ENCODE measurements at places on chromosomes 1 and 21.

GRCh38 chr1:241730031-241730430, 78.0 kb downstream of the WDR64 start:
- no peak for DNase-seq

- no peak for DNase-seq
Observed at GRCh38 chr1:158153746-158154444, 26.8 kb upstream of the CD1D start.

- no peak for DNase-seq
Observed at GRCh38 chr1:84611091-84611490, 36.9 kb upstream of the CTBS start.

DNA sequence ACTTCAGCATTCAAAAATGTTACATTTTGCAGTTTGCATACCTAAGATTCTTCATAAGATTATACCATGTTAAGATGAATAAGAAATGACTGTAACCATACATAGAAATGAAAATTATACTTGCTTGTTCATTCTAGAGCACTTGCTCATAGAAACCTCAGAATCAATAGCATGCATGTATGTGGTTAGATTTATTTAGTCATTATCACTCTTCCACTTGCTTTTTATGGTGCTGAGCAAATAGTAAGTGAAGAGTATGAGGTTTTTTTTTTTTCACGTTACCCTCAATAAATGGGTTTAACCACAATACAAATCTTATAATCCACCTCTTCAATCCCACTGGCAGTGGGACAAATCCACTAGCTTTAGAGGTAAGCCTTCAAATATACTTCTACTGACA, 84.7 kb downstream of the LRRC53 start:
- no peak for DNase-seq

GRCh38 chr1:222443566-222443965, 104.3 kb downstream of the HHIPL2 start:
- DNase-seq, result no peak

DNA sequence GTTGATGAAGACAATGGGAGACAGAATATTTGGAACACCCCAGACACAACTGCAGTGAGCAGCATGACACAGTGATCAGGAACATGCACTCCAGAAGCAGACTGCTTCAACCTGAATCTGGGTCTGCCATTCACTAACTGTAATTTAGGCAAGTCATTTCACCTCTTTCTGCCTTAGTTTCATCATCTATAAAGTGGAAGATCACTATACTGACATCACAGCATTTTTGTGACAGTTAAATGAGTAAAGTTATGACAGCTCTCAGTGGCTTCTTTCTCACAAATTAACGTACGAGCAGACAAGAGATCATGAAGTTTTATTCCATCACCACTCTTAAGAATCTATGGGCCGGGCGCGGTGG, 14.3 kb downstream of the LRRC41 start:
- no peak for DNase-seq

DNA sequence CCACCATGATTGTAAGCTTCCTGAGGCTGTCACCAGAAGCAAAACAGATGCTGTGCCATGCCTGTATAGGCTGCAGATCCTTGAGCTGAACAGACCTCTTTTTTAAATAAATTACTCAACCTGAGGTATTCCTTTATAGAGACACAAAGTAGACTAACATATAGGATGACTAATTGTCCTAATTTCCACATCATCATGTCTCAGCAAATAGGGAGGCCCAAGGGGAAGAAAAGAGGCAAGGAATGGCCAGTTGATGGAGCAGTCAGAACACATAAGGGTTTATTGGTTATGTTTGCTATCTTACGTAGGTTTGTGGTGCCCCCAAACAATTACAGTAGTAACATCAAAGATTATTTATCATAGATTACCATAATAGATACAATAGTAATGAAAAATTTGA, 126.2 kb downstream of the RASAL2 start:
- no peak for DNase-seq

GRCh38 chr1:211370669-211371068, 44.0 kb downstream of the TRAF5 start:
- no peak for DNase-seq

- no peak for DNase-seq
Observed at GRCh38 chr1:24705260-24706073, 39.8 kb upstream of the CLIC4 start.

DNA sequence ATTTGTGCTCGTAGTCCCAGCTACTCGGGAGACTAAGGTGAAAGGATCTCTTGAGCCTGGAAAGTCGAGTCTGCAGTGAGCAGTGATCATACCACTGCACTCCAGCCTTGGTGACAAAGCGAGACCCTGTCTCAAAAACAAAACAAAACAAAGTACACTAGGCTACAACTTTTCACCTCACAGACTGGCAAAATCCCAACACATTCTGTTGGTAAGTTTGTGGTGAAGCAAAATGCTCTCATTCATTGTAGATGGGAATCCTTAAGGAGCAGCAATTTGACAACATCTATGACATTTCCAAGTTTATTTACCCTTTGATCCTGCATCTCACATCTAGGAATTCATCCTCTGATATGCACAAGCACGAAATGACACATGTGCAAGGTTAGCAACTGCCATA, 20.2 kb upstream of the SLC1A7 start:
- DNase-seq, result no peak

DNA sequence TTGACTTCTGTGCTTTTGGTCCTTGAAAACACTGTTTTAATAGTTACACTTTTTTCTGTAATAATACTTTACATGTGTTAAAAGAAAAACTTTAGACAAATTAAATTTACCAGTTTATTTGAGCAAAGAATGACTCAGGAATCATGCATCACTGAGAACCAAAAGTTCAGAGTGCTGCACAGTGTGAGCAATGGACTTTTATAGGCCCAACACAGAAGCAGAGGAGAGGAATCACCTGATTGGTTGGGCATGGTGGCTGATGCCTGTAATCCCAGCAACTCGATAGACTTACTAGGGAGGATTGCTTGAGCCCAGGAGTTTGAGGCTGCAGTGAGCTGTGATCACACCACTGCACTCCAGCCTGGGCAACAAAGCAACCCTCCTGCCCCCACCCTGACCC, 29.3 kb downstream of the ZNF648 start:
- DNase-seq, result no peak

GRCh38 chr21:25925064-25925800, 190.5 kb downstream of the GABPA start:
- no peak for DNase-seq

DNA sequence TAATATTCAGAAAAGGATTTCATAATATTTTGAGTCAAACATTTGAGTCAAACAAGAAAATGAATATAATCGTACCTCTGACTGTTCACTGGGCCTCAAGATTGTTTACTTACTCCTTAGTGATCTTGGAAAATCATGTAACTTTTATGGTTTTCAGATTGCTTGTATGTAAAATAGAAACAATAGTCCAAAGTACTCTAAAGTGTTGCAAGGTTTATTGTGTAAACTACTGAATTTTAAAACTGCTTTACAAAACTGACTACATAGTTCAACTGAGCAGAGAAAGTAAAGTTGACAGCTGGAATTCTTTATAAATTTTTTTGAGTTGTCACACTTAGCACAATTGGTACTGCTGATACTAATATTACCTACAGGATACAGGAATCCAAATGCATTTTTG, 931.0 kb downstream of the NCAM2 start:
- DNase-seq, result no peak

- no peak for DNase-seq
Observed at GRCh38 chr1:108009603-108010195, 44.7 kb upstream of the VAV3 start.

DNA sequence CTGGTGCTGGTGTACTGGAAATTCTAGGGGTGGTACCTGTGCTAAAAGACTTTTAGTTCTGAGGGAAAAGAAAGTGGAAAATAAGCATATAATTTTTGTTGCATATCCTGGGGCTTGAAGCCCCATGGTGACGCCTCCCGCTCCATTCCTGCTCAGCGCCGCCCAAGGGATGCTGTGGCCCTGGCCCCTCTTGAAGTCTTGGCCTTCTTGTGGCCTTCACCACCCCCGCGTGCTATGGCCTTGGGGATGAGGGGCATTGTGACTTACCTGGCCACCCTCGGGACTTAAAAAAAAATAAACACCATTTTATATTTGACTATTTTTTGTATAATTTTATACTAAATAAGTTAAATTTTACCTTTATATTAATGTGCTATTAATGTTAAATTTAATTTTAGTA, 15.3 kb downstream of the IFI16 start:
- DNase-seq, result no peak

DNA sequence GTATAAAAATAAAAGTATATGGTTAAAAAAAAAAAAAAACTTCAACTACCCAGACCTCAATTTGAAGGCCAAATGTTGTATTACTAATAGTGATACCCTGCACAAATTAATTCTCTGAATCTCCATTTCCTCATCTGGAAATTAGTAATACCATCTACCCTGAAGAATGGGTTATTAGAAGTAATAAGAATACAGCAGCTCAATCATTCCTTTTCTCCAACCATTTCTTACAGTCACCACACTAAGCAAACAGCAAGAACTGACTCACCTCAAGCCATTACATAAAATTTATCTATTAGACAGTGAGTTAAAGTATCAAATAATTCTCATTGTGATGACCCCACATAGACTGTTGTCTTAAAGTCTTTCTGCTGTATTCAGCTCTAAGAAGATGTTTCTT, 39.6 kb downstream of the RERE start:
- no peak for DNase-seq
